ENCODE measurements at places on chromosomes 5 and 9.

DNA sequence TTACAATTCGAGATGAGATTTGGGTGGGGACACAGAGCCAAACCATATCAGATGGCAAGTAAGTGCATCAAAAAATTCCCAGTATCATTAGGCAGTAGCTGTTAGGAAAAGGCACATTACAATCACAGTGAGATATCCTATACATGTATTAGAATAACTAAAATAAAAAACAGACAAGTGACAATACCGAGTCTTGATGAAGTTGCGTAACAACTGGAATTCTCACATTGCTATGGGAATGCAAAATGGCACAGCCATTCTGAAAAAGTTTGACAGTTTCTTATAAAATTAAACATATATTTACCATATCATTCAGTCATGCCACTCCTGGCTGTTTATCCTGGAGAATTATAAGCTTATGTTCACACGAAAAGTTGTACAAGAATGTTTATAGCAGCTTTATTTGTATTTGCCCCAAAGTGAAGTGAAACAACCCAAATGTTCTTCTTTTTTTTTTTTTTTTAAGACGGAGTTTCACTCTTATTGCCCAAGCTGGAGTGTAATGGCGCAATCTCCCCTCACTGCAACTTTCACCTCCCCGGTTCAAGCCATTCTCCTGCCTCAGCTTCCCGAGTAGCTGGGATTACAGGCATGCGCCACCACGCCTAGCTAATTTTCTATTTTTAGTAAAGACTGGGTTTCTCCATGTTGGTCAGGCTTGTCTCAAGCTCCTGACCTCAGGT is 93.1 kb upstream of the TLE1 start:
- DNase-seq, result no peak

DNA sequence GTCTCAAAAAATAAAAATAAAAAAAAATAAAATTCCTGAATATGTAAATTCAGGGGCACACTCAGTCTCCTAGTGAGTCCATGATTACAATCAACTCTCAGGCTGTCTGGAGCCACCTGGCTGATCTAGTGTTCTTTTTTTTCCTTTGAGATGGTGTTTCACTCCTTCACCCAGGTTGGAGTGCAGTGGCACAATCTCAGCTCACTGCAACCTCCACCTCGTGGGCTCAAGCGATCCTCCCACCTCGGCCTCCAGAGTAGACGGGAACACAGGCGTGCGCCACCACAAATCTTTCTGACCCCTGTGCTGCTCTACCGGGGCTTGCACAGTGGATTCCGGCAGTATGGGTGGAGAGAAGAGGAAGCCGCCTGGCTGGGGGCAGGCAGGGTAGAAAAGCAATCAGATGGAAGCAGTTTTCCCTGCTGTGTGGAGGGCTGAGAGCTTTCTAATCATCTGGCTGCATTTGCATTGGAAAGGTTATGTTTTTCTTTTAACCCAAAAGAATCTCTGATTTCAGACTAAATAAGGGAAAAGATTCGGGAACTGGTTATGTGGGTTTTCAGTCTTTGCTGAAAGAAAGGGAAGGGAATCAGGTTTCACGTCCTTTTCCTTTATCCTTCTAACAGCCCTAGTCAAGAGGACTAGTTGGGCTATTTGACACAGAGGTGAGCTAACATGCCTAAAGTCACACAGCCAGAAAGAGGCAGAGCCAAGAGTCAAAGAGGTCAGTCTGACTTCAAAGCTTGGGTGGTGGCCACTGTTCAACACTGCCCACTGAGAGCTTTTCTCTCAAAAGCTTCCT is 26.3 kb upstream of the CORO2A start:
- DNase-seq, result no peak

GRCh38 chr5:160315968-160316367 is 3.6 kb upstream of the CCNJL start:
- DNase-seq, result no peak

DNA sequence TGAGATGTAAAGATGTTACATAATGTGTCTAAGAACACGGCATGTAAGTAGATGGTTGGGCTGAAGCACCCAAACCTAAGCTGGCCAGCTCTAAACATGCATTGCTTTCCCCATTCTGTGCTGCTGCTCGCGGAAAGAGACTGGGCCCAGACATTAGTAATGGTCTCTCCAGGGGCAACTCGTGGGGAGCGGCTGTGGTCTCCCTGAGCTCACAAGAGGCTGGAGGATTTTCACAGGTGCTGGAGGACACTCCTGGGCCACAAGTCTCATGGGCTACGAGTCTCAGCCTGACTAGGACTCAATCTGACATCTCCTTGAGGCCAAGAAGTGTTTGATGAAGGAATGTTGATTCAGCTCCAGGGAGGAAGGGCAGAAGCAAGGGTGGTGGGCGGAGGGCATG is 92.7 kb upstream of the PTCH1 start:
- no peak for DNase-seq

GRCh38 chr9:106669835-106670234 is 193.1 kb upstream of the ZNF462 start:
- DNase-seq, result no peak

DNA sequence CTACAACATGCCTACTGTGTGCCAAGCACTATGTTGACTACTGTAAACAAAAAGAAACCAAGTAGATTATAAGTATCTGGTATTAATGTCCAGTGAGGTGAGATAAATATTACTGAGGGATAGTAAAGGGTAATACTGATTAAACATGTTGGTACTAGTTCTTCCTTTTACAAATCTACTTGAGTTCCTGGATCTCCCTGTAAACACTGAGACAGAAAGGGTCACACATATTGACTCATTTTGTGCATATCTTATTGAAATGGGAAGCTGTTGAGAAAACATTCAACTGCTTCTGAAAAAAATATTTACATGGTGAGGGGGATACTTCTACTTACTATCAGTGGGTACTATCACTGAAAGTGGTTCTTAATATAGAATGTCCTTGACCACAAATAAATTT is 24.3 kb downstream of the EFNA5 start:
- DNase-seq, result no peak

GRCh38 chr9:121686930-121687541 is 35.6 kb downstream of the DAB2IP start:
- DNase-seq, result no peak

- DNase-seq, result no peak
Measured at GRCh38 chr5:4306057-4306456, 710.4 kb downstream of the IRX1 start.

GRCh38 chr5:133891390-133891789 is 77.0 kb downstream of the C5orf15 start:
- DNase-seq, result no peak

GRCh38 chr5:52811067-52811749 is 23.5 kb downstream of the ITGA1 start:
- no peak for DNase-seq
